Aorta (tissue), 5 donors: ENCODE measurements at places on chromosomes 1 and 21. TPM values are rescaled to one million over a fixed set of nuclear protein-coding genes. Genes with fewer than 3 reads are reported as not detected.

Gene FMO1
- 0.81 TPM for total RNA-seq

DNA sequence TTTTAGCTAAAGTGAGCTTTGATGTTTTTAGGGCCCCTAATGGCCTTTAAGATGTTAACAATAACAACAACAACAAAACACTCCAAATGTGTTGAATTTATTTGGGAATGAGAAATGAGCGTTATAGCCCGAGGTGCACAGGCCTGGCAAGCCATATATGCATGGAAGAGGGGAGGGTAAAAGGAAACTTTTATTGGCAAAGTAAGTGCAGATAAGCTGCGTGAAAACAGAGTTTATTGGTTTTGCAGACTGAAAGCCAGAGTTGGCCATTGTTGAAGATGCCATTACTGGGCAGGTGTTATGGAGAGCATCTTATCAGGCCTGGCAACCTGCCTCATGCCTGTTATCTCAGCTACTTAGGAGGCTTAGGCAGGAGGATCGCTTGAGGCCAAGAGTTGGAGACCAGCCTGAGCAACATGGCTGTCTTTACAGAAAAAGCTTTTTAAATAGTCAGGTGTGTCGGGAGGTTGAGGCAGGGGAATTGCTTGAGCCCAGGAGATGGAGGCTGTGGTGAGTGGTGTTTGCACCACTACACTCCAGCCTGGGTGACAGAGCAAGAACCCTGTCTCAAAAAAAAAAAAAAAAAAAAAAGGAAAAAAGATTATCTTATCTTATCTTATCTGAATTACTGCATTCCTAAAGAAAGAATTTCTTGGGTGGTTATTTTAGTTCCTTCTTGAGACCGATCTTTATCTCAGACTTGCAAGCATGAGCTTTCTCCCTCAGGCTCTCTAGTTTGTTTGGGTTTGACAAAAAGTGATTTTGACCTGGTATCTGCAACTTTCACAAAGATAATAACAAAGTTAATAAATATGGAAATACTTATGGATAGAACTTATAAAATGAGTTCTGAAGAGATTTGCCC lies 1.7 kb downstream of the PATJ start:
- H3K4me1 ChIP-seq, result no peaks in the 10 kb centered on the region
- no peak for DNase-seq
- H3K36me3 ChIP-seq, result no peaks in the 10 kb centered on the region
- no peak overlapping the region for H3K4me3 ChIP-seq

DNA sequence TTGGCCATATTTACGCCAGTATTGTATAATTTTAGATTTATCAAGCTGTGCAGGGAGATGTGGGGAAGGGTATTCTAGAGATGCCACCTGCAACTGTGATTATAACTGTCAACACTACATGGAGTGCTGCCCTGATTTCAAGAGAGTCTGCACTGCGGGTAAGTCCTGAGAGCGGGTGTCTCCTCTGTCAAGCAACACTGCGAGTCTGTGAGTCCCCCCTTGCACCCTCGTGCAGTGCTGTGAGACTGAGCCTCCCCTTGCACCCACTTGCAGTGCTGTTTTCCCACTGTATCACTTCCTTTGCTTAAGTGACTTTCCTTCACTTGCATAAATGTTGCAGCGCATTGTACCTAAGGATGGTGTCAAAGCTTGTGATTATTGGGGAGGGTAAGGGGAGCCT lies 75.0 kb downstream of the TPR start:
- H3K27ac ChIP-seq, result no peak overlapping the region
- H3K4me1 ChIP-seq, result no peaks in the 10 kb centered on the region
- no peaks in the 10 kb centered on the region for H3K27me3 ChIP-seq
- no peaks in the 10 kb centered on the region for H3K36me3 ChIP-seq

GRCh38 chr1:67792103-67792502 lies 41.2 kb downstream of the GNG12 start:
- H3K4me3 ChIP-seq, result no peak overlapping the region
- H3K4me1 ChIP-seq, result peaks cover 28% of the 10 kb centered on the region
- DNase-seq, result no peak
- no peaks in the 10 kb centered on the region for H3K36me3 ChIP-seq
- H3K27ac ChIP-seq, result peak overlapping the region; percentile 99

Gene SYT14
- not detected for total RNA-seq

DNA sequence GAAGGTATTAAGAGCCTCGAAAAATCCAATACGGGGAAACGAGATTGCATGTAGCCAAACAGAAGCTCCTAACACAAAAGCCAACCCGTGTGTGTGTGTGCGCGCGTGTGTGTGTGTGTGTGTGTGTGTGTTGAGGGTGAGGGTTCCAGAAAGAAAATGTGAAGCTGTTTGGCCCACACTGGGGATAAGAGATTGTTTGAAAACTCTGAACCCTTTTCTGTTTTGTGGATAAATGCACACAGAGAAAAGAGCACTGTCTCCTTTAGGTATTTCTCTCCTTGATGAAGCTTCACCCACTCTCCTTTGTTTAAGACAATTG lies 1.9 kb downstream of the WLS start:
- H3K27me3 ChIP-seq, result no peaks in the 10 kb centered on the region
- H3K4me1 ChIP-seq, result no peaks in the 10 kb centered on the region
- H3K4me3 ChIP-seq, result peak overlapping the region; percentile 93
- H3K27ac ChIP-seq, result no peak overlapping the region
- no peak for DNase-seq

Gene RNU11
- total RNA-seq, result not detected

Gene WDR64
- total RNA-seq, result not detected

DNA sequence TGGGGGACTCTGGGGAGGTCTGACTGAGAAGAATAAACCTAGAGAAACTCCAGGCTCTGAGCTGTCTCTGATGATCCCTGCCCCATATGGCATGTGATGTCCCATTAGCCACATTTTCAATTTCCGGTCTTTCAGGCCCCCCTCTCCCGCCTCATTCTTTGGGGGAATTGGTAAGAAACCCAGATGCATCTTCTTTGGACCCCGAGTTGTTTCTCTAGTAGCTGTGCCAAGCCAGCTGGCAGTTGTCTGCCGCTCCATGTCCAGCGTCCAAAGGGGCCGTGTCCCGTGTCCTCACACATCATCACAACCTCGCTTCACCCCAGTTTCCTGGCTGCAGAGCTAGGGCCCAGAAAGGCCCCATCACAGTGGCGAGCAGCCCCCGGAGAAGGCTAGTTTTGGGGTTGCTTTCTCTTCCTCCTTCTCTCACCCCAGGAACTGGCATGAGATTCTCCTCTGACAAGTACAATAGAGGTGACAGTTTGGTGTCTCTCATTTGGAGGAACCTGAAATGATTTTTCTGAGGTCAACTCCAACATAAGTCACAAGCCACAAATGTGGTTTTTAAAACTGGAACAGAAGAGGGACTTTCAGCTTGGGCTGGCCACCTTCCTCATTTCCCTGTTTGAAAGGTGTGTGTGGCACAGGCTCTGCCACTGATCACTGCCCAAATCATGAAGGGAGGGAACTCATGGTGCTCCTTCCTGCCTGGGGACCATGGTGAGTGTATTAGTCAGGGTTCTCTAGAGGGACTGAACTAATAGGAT lies 6.4 kb upstream of the GPR157 start:
- no peak overlapping the region for H3K27ac ChIP-seq
- no peaks in the 10 kb centered on the region for H3K36me3 ChIP-seq
- no peaks in the 10 kb centered on the region for H3K4me1 ChIP-seq
- H3K27me3 ChIP-seq, result no peaks in the 10 kb centered on the region
- no peak overlapping the region for H3K4me3 ChIP-seq
- DNase-seq, result peak; percentile 42

Gene RHD
- not detected for total RNA-seq

DNA sequence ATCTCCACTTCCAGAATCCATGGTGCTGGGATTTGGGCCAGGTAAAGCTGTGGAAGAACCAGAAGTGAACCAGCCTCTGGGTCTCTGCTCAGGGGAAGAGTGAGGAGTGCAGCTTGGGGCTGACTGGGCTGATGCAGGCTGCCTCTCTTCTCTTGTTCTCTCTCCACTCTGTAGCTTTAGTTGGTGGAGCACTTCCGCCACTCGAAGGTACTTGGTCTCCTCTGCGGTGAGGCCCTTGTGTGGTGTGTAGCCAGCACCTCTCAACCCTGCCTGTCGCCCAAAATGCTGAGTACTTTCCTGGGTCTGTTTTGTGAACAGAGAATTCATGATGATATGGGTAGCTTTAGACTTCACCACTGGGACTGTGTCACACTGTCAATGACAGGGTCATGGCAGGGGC lies 63.2 kb downstream of the URB2 start:
- no peak overlapping the region for H3K4me3 ChIP-seq
- peaks cover 1% of the 10 kb centered on the region for H3K4me1 ChIP-seq
- no peaks in the 10 kb centered on the region for H3K36me3 ChIP-seq
- no peaks in the 10 kb centered on the region for H3K27me3 ChIP-seq
- DNase-seq, result no peak

GRCh38 chr1:35929730-35930592 lies 944 bp upstream of the AGO3 start:
- DNase-seq, result peak; percentile 82
- H3K4me1 ChIP-seq, result no peaks in the 10 kb centered on the region
- no peaks in the 10 kb centered on the region for H3K27me3 ChIP-seq
- peak overlapping the region; percentile 97 for H3K27ac ChIP-seq

- no peaks in the 10 kb centered on the region for H3K4me1 ChIP-seq
- no peak overlapping the region for H3K4me3 ChIP-seq
- no peak for DNase-seq
- no peak overlapping the region for H3K27ac ChIP-seq
- H3K36me3 ChIP-seq, result no peaks in the 10 kb centered on the region
Observed at GRCh38 chr21:41725421-41726031, 41.3 kb downstream of the RIPK4 start.

Gene NEK2
- not detected for total RNA-seq

- no peak overlapping the region for H3K27ac ChIP-seq
- H3K4me3 ChIP-seq, result no peak overlapping the region
- no peaks in the 10 kb centered on the region for H3K36me3 ChIP-seq
- H3K4me1 ChIP-seq, result no peaks in the 10 kb centered on the region
Observed at GRCh38 chr1:229131243-229132105, 139.4 kb upstream of the RAB4A start.

Gene MDM4
- total RNA-seq, result 141 TPM

GRCh38 chr21:17796503-17796902 lies 22.7 kb downstream of the C21orf91 start:
- H3K36me3 ChIP-seq, result no peaks in the 10 kb centered on the region
- H3K4me1 ChIP-seq, result peaks cover 1% of the 10 kb centered on the region
- DNase-seq, result no peak
- H3K27ac ChIP-seq, result no peak overlapping the region
- H3K4me3 ChIP-seq, result no peak overlapping the region

DNA sequence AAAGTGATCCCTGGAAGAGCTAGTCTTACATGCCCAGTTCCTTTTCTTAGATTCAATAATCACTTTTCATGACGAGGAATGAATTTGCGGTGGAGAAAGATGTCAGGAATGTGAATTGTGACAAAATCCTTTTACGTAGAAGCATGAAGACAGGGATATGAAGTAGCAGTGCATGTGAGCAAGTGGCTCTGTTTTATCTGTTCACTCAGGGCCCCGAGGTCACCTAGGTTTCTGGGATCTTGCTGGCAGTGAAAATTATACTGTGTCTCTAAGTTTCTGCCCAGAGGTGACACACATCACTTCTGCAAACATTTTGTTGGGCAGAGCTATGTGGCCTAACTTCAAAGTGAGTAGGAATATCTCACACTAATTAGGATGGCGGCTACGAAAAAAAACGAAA lies 79.3 kb downstream of the USP25 start:
- no peaks in the 10 kb centered on the region for H3K27me3 ChIP-seq
- no peak for DNase-seq
- no peak overlapping the region for H3K27ac ChIP-seq
- no peaks in the 10 kb centered on the region for H3K36me3 ChIP-seq
- H3K4me3 ChIP-seq, result no peak overlapping the region
- peaks cover 1% of the 10 kb centered on the region for H3K4me1 ChIP-seq

DNA sequence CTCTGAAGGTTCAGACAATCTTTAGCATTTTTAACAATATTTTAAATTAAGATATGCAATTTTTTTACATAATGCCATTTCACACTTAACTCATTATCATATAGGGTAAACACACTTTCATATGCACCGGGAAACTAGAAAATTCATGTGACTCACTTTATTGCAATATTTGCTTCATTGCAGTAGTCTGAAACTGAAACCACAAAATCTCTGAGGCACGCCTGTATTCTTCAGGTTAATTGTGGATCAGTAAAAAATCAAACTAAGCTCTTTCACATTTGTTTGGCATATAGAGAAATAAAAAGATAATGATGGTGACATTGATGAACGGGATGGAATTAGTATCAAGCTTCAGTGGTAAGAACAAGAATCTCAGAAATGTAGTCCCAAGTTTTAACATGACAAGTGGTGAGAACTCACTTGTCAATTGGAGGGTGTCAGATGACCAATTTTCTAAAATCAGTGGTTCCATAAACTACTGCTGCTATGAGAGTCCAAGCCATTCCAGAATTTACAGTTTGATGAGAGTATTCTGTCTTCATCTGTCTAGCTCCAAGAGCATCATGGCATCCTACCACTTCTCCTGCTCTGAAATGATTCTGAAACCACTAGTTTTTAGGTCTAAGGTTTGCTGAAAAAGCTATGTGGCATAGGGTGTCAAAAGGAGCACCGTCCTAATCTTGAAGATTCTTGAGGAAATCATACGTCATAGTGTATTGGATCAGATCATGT lies 281.0 kb downstream of the PTPRC start:
- DNase-seq, result no peak
- no peaks in the 10 kb centered on the region for H3K27me3 ChIP-seq
- H3K4me1 ChIP-seq, result no peaks in the 10 kb centered on the region
- H3K36me3 ChIP-seq, result no peaks in the 10 kb centered on the region

DNA sequence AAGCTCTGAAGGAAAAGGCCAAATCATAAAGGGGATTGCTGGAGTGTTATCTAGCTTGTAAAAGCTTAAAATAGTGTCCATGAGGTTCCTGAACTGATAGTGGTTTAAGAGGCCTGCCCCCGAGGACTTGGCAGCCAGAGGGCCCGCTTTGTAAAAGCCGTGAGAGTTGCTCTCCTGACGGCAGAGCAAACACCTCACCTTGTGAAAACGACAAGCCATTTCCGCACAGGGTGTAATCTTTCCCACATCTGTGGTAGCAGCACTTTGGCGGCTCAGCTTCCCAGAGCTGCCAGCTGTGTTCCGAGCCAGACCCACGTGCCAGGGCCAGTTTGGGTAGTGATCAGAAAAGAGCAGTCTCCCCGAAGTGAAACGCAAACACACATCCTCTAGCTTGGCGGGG lies 37.0 kb downstream of the SERBP1 start:
- H3K4me1 ChIP-seq, result no peaks in the 10 kb centered on the region
- H3K27ac ChIP-seq, result no peak overlapping the region
- no peaks in the 10 kb centered on the region for H3K27me3 ChIP-seq

- H3K36me3 ChIP-seq, result no peaks in the 10 kb centered on the region
- no peaks in the 10 kb centered on the region for H3K4me1 ChIP-seq
- DNase-seq, result no peak
- no peak overlapping the region for H3K4me3 ChIP-seq
Observed at GRCh38 chr1:22955146-22955545, 17.5 kb downstream of the LACTBL1 start.

Gene SLC26A9
- total RNA-seq, result not detected
